MM.1S (cell line): ENCODE measurements at places on chromosomes 7 and 10.

GRCh38 chr7:15801041-15801440 is 114.6 kb upstream of the MEOX2 start:
- no peak for DNase-seq

DNA sequence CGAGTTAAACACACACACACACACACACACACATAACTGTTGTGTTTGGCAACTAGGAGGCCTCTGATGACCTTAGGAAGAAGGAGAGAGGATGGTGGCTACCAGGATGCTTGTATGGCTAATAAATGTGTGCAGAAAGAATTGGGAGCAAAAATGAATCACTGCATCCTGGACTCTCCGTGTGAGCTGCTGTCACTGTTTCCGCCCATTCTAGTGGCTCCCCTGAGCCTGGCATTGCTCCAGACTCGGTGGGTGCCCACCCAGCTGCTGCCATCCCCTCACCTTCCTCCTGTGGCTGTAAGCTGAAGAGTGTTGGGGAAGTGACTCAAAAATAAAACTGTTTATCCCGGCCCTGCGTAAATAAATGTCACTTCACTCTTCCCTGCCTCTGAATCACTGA is 149.5 kb upstream of the MINDY3 start:
- no peak for DNase-seq

GRCh38 chr7:69610374-69611084 is 12.3 kb downstream of the AUTS2 start:
- no peak for DNase-seq

- DNase-seq = no peak
These were observed 5.0 kb downstream of the ABCB8 start for GRCh38 chr7:151032936-151033863.

GRCh38 chr10:111295788-111296187 is 219.0 kb downstream of the ADRA2A start:
- DNase-seq = no peak

- no peak for DNase-seq
These were observed 101.2 kb downstream of the BAMBI start for GRCh38 chr10:28778524-28778923.

- DNase-seq = no peak
These were observed 582.2 kb upstream of the ZWINT start for GRCh38 chr10:56943221-56943755.

GRCh38 chr10:21530641-21531040 is 3.4 kb upstream of the MLLT10 start:
- no peak for DNase-seq

DNA sequence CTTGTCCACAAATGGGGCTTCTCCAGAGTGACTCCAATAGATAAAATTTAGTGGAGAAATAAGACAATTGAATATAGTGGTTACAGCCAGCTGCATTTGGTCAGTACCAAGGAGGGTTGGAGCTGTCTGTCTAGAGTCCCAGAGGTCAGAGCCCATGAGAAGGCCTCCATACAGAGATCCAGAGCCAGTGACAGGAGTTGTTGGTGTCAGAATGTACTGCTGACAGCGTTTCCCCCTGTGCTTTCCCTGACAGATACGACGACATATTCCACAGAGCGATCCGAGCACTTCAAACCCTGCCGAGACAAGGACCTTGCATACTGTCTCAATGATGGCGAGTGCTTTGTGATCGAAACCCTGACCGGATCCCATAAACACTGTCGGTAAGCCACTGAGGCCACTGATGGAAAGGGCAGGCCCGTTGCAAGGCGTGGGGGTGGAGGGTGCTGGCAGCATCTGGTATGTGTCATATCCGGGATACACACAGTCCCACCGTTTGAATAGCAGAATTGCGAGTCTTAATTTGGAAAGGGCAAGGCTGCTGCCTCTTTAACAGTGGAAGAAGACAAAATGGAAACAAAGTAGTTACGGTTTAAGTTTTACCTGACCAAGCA is 483.6 kb downstream of the NRG3 start:
- no peak for DNase-seq
